ENCODE measurements at places on chromosomes 1 and 21.

DNA sequence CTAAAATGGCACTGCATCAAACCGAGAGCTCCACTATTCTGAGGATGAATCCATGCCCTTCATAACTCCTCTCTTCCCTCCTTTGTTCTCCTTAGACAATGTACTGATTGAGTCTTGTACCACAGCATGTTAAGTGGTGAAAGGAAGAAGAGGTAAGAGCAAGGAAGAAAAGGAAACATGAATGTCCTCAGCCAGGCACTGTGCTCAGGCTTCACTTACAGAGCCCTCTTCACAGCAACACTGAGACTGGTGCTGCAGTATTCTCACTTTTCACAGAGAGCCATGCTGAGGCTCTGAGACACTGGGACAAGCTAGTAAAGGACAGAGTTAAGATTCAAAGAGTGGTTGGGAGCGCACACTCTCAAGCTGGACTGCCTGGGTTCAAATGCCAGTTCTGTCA lies 143.5 kb downstream of the AKT3 start:
- no peak for DNase-seq

GRCh38 chr1:92543131-92544055 lies 56.7 kb upstream of the GFI1 start:
- DNase-seq: no peak

DNA sequence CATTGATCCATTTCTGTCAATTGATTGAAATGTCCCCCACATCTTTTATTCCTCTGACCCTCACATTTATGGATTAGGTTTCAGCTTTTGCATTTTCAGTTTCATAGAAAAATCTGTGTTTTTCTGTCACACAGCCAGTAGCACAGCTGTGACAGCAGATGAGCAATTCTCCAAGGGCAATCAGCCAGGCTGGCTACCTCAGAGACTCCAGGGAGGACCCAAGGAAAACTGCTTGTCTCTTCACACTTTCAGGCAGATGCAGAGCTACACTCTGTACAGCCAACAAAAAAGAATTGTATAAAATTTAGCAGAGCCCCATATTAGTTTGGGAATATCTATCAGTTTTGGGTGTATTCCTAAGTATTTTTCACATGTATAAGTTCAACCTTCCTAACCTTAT lies 257.2 kb downstream of the LRRC7 start:
- DNase-seq: no peak

- DNase-seq: no peak
Measured at GRCh38 chr1:79899914-79900313, 893.4 kb upstream of the ADGRL4 start.

DNA sequence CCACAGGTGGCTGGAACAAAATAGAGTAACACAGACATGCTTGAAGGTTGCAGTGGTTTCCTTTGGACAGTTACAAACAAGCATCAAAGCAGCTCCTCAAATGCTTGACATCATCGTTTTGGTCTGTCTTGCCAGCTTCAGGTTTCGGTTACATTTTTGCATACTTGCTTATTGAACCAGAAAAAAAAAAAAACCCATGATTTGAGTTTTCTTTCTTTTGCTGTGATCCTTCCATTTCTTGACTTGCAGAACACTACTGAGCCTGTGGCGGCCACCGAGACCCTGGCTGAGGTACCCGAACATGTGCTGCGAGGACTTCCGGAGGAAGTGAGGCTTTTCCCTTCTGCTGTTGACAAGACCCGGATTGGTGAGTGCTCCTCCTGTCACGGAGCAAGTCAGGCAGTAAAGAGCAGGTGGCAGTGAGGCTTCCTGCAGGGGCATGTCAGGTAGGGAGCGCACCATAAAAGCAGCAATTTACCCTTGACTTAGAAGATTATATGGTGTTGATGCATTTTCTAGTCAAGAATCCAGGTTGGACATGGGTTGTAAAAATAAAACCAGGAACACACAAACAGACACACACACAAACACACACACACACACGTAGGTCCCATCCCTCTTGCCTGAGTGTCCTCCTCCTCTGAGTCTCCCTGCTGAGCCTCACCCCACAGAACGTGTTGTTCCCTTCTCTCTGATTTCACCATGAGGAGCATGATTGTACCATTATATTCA lies 30.9 kb downstream of the PRDM2 start:
- DNase-seq: no peak

DNA sequence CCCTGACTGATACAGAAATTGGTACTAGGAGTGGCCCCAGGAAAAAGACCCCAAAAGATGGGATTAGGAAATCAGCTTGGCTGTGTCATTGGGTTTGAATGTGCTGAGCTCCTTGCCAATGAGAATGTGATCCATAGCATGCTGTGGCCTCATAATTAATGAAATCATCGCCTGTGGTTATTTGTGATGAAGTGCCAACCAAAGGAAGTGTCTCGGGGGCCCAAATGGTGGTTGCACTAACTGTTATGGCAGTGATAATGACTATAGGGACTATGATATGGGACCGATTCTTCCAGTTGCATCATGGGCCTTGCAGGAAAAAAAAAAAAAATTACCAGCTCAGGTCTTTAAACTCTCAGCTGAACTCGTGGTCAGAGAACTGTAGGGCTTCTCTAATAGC lies 15.4 kb upstream of the ZDHHC18 start:
- no peak for DNase-seq

GRCh38 chr1:217364220-217364619 lies 266.7 kb downstream of the GPATCH2 start:
- no peak for DNase-seq

DNA sequence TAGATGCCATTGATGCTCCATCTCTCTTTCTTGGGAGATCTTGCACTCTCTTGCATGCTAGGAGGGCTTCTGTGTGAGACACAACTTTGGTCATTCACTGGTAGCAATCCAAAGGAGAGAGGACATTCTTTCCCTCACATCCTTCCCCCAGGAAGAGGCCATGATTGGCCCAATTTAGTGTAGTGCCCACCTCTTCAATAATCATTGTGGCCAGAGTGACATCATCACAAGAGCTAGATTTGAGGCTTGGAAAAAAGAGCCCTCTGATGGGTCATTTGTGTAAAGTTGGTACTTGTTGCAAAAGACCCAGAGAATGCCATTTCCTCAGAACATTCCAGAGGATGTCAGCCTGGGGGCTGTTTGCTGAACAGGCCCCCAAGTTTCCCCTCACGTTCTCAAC lies 30.2 kb downstream of the S100A6 start:
- DNase-seq: no peak

GRCh38 chr1:6313393-6314200 lies 52.7 kb upstream of the GPR153 start:
- no peak for DNase-seq

DNA sequence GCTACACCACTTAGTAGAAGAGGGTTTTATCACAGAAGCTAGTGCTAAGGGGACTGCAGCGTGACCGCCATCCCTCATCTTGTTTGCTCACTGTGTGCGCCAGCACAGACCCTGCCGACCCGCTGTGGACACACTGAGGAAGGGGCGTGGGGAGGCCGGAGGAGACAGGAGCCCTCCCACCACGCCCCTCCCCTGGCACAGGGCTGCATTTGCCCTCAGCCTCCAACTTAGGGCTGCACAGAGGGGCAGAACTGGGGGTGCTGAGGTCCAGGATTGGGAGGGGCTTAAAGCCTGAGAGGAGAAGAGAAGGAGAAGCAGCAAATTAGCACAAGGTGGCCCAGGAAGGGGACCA lies 37.2 kb downstream of the RRP1 start:
- DNase-seq: no peak

- DNase-seq: no peak
Measured at GRCh38 chr1:30747033-30748008, 10.3 kb downstream of the LAPTM5 start.

DNA sequence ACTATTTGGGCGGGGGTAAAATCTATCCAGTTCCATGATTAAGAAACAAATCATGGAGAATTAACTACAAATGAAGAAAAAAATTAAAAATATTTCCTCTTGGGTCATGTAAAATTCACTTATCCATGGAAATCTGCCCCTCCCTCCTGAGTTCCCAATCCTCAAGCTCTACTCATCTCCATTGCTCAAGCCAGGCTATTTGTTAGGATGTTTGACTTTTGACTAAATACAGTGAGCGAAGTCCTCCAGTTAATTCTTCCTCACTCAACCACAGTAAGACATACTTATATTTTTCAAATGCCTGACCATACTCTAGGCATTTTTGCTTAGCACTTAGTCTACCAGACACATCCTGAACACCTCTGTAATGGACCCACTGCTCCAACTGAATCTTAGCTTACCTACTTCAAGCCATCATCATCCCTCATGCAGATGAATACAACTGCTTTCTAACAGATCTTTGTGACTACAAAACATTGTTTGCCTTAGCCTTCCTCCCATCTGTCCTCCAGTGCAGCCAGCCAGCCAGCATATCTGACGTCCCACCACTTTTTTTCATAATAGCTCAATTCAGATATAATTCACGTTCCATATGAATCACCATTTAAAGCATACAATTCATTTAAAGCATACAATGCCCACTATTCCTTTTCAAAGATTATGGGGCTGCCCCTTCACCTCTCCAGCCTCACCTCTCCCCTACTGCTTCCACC lies 154.2 kb downstream of the RERE start:
- no peak for DNase-seq

DNA sequence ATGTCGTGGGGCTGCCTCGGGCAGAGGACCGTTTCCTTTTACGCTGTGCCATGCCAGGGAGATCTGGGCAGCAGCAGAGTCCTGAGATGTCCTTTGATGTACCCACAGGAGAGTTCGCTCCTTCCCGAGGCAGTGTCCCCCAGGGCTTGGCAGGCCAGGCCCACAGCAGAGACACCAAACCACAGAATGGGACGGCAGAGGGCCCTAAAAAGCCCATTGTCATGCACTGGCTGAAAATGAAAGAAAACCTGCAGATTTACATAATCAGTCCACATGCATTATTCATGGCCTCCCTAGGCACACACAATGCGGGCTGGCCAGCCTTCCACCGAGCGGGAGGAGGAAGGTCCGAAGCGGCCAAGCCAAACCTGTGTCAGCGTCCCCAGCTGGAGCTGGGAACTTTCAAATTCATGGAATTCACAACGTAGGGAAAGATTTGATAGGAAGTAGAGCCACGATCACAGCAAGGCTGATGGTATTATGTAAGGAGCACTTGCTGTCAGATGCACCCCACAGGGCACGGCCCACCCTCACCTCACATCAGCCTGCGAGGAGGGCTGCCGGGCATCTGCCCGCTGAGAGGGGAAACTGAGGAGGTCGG lies 25.3 kb upstream of the EFHD2 start:
- peak; percentile 66 for DNase-seq

DNA sequence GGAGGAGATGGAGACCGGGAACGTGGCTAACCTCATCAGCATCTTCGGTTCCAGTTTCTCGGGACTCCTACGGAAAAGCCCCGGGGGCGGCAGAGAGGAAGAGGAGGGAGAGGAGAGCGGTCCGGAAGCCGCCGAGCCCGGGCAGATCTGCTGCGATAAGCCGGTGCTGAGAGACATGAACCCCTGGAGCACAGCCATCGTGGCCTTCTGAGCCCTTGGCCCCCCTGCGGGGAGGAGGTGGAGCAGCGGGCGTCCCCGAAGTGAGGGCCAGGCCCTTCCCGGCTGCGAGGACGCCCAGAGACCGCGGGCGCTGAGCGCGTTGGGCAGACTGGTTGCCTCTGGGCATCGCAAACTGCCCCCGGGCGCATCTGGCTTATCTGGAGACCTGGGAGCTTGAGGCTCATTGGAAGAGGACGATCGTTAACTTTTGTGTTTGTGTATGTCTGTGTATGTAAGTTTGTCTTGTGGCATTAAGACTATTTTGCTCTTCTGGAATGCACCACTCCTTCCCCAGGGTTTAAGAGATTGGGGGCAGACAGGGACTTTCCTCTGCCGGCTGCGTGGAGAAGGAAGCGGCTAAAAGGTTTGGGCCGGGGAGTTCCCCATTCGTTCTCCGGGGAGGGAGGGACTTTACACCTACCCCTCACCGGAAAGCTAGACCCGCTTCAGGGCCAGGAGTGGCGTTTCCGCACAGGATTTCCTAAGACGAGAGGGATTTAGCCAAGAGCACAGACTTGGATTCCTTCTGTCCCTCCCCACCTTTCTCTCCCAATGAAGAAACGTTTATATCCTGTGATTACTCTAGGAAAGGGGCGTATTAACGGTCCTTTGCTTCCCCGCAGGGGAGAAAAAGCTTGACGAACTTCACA lies 1.4 kb downstream of the IER5 start:
- no peak for DNase-seq

- peak; percentile 36 for DNase-seq
Measured at GRCh38 chr1:102628109-102628613, 480.2 kb downstream of the COL11A1 start.

GRCh38 chr21:30227633-30228404 lies 11.9 kb upstream of the CLDN8 start:
- DNase-seq: peak; percentile 34

DNA sequence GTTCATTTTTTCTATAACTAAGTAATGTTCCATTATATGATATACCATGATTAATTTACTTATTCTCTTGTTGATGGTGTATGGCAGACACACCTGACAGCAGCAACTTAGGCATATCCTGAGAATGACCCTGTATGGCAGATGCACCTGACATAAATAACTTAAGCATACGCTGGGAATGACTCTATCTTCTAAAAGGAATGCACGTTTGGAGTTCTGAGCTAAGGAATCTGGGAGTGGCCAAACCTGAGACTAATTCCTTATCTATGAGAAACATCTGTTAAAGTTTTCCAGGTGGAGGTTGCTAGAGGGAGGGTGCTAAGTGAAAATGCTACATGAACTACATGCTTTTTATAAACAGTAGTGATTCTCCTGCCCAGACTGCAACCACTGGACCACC lies 96.7 kb upstream of the RGS18 start:
- no peak for DNase-seq

GRCh38 chr1:107450899-107451664 lies 310.2 kb downstream of the NTNG1 start:
- no peak for DNase-seq

DNA sequence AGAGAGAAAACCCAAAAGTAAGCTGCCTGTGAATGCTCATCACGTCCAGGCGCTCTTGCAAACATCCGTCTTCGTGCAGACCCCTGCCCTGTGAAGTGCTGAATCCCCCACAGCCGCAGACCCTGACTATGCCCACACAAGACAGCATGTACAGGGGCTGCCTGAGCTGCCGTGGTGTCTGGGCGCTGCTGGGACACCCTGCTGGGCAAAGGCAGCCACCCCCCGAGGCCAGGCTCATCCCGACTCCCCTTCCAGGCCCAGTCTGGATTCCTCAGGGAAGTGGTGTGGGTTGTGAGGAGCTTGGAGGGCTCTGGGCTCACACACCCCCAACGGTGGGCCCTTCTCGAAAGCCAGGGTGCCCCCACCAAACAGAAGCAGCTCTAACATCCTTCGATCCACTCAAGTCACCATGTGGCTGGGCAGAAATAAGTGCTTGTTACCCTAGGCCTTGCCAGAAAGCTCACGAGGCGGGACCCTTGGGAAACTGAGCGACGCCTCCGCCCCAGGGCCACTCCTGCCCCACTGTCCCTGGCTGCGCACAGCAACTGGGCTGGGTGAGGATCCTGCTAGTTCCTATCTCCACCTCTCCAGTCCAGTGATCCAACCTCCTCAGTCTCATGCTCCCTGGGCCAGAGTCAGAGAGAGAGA lies 4.8 kb upstream of the WNT9A start:
- DNase-seq: no peak

- DNase-seq: no peak
Measured at GRCh38 chr1:46686255-46686654, 14.6 kb downstream of the TEX38 start.

GRCh38 chr1:15196807-15197530 lies 43.4 kb downstream of the TMEM51 start:
- no peak for DNase-seq

- peak; percentile 87 for DNase-seq
Measured at GRCh38 chr1:90821152-90821787, 104.2 kb upstream of the BARHL2 start.

GRCh38 chr1:26829184-26829911 lies 2.9 kb downstream of the ZDHHC18 start:
- DNase-seq: no peak

GRCh38 chr1:36909946-36910725 lies 124.2 kb downstream of the GRIK3 start:
- no peak for DNase-seq

All from SW480 (cell line).